ENCODE measurements at places on chromosomes 12 and 14.

DNA sequence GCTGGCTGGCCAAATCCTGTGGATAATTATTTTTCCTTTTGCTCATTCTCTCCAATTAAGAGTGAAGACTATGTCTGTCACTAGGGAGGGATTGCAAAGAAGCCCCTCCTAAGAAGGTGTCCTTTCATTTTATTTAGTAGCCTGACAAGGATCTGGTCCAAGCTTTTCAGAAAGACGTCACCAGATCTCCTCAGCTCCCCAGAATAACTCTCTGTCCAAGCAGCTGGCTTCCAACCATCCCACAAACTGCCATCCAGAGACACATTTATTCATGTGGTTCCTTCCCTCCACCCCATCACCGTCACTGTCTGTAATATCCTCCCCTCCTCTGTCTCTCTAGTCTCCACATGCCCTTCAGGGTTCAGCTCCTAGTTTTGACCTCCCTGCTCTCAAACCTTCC, 69.9 kb downstream of the PPM1H start:
- no peaks in the 10 kb centered on the region for H3K36me3 ChIP-seq
- no peaks in the 10 kb centered on the region for H3K4me1 ChIP-seq
- no peak for DNase-seq
- no peak overlapping the region for H3K27ac ChIP-seq

- H3K27me3 ChIP-seq = peaks cover 23% of the 10 kb centered on the region
- H3K36me3 ChIP-seq = no peaks in the 10 kb centered on the region
- no peak for DNase-seq
- H3K27ac ChIP-seq = no peak overlapping the region
These were observed 965 bp upstream of the NOS1 start for GRCh38 chr12:117362391-117362790.

DNA sequence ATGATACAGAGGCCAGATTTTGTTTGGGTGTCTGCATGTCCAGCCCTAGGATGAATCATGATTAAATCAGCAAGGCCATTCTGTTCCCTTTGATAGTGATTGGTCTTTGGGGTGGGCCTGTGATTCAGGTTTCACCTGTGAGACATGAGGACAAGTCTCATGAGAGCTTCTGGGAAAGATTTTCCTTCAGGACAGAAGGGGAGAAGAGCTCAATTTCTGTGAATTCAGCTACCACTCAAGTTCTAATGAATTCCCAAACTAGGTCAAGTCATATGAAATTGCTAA, 73.4 kb downstream of the ZNF664 start:
- no peaks in the 10 kb centered on the region for H3K4me1 ChIP-seq
- no peak for DNase-seq
- H3K4me3 ChIP-seq = no peak overlapping the region
- H3K27me3 ChIP-seq = no peaks in the 10 kb centered on the region
- no peaks in the 10 kb centered on the region for H3K36me3 ChIP-seq

GRCh38 chr12:85993746-85994145, 119.7 kb downstream of the NTS start:
- H3K27me3 ChIP-seq = no peaks in the 10 kb centered on the region
- no peak for DNase-seq
- H3K36me3 ChIP-seq = no peaks in the 10 kb centered on the region
- no peak overlapping the region for H3K27ac ChIP-seq
- no peak overlapping the region for H3K4me3 ChIP-seq

- DNase-seq = no peak
- peaks cover 15% of the 10 kb centered on the region for H3K36me3 ChIP-seq
These were observed 25.9 kb upstream of the POLR3B start for GRCh38 chr12:106331599-106331998.

GRCh38 chr12:32896432-32897280, at the start of gene PKP2:
PKP2 (minus strand) TSS chr12:32896777; CDS start chr12:32896731, 46 bp downstream.
- H3K27me3 ChIP-seq = no peaks in the 10 kb centered on the region
- no peak within 1 kb of the TSS for H3K27ac ChIP-seq
- peaks cover 36% of the 10 kb centered on the region for H3K4me1 ChIP-seq
- DNase-seq = no peak
- H3K36me3 ChIP-seq = no peaks in the 10 kb centered on the region
- peak within 1 kb of the TSS; percentile 55 for H3K4me3 ChIP-seq

DNA sequence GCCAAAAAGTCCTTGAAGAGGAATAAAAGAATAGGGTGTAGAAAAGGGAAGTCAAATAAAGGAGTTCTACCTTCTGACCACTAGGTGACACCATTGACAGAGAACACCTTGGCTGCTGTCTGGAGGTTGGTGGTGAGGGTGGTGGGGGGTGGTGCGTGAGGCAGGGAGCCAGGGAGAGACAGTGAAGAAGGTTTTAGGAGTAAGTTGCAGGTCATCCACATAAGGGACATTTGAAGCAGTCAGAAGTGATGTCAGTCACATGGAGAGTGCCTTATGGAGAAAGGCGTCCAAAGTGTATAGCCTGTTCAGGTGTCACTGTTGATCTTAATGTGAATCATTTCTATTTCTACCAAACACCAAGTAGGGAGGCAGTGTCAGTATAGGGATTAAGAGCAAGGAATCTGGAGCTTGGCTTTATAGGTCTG, 279.3 kb upstream of the DDHD1 start:
- no peaks in the 10 kb centered on the region for H3K36me3 ChIP-seq
- no peaks in the 10 kb centered on the region for H3K27me3 ChIP-seq
- no peak overlapping the region for H3K27ac ChIP-seq
- no peak for DNase-seq

DNA sequence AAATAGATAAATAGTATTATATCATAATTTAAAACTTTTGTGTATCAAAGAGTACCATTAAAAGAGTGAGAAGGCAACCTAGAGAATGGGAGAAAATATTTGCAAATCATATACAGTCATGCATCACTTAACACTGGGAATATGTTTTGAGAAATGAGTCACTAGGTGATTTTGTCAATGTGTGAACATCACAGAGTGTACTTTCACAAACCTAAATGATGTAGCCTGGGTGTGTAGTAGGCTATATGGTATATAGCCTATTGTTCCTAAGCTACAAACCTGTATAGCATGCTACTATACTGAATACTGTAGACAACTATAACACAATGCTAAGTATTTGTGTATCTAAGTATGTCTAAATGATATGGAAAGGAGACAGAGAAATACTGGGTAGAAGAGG, 48.0 kb upstream of the ARID2 start:
- H3K4me1 ChIP-seq = no peaks in the 10 kb centered on the region
- no peak for DNase-seq
- H3K4me3 ChIP-seq = no peak overlapping the region
- no peaks in the 10 kb centered on the region for H3K27me3 ChIP-seq

- DNase-seq = no peak
- no peak overlapping the region for H3K27ac ChIP-seq
- no peaks in the 10 kb centered on the region for H3K27me3 ChIP-seq
- no peaks in the 10 kb centered on the region for H3K4me1 ChIP-seq
- H3K36me3 ChIP-seq = no peaks in the 10 kb centered on the region
These were observed 33.4 kb downstream of the ANO4 start for GRCh38 chr12:100827901-100828520.

DNA sequence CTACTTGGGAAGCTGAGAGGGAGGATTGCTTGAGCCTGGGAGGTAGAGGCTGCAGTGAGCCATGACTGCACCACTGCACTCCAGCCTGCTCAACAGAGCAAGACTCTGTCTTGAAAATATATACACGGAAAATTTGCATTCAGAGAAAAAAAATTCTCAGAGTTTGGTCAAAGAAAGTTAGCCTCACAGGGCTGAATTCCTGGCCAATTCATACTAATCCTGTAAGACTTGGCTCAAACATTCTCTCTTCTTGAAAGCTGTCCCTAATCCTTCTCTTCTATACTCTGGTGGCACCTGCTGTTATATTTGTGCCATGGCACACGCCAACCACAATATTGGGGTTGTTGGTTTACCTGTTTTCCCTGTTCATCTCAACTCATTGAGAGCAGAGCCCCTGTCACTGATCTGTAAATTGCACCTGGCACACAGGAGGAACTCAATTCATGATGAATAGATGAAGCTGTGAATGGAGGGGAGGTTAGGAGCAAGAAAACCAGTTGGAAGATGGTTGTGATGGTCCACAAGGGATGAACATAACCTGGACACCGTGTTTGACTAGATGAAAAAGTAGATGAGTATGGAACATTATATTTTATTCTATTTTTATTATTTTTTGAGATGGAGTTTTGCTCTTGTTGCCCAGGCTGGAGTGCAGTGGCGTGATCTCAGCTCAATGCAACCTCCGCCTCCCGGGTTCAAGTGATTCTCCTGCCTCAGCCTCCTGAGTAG, 36.8 kb upstream of the SPTSSA start:
- no peak overlapping the region for H3K27ac ChIP-seq
- DNase-seq = peak; percentile 28
- no peaks in the 10 kb centered on the region for H3K36me3 ChIP-seq
- no peak overlapping the region for H3K4me3 ChIP-seq
- peaks cover 11% of the 10 kb centered on the region for H3K4me1 ChIP-seq

DNA sequence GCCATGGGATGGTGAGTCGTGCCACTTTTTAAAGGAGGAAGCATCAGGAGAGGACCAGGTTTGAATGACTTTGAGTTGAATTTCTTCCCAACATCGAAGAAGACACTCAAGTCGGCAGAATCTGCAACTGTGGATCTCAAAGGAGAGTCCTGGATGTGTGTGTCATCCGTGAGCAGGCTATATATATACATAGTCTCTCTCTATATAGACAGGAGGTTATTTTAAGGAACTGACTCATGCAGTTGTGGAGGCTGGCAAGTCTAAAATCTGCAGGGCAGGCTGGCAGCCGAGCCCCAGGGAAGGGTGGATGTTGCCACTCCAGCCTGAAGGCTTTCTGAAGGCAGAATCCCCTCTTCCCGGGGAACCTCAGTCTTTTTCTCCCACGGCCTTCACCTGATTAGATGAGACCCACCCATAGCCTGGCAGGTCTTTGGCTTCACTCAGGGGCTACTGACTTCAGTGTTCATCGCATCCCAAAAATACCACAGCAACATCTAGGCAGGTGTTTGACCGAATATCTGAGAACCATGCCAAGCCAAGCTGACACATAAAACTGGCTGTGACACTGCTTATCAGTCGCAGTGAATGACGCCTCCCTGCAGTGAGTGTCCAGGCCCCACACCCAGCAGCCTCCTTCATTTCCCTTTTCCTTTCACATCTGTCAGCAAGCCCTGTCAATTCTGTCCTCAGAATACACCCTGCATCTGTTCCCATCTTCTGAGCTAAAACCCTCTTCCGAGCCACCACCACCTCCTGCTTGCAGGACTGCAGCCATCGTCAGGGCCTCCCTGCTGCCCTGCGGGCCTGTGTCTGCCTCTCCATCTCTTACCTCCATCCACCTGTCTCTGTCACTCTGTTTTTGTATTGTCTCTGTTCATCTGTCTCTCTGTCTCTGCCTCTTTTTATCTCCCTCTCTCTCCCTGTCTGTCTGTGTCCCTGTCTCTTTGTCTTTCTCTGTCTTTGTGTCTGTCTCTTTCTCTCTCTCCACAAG, 54.0 kb downstream of the ZNF664 start:
- H3K36me3 ChIP-seq = no peaks in the 10 kb centered on the region
- H3K4me1 ChIP-seq = peaks cover 12% of the 10 kb centered on the region

- H3K36me3 ChIP-seq = no peaks in the 10 kb centered on the region
- H3K4me3 ChIP-seq = no peak overlapping the region
- no peak overlapping the region for H3K27ac ChIP-seq
- no peak for DNase-seq
These were observed 142.3 kb upstream of the TBX3 start for GRCh38 chr12:114826244-114826643.

DNA sequence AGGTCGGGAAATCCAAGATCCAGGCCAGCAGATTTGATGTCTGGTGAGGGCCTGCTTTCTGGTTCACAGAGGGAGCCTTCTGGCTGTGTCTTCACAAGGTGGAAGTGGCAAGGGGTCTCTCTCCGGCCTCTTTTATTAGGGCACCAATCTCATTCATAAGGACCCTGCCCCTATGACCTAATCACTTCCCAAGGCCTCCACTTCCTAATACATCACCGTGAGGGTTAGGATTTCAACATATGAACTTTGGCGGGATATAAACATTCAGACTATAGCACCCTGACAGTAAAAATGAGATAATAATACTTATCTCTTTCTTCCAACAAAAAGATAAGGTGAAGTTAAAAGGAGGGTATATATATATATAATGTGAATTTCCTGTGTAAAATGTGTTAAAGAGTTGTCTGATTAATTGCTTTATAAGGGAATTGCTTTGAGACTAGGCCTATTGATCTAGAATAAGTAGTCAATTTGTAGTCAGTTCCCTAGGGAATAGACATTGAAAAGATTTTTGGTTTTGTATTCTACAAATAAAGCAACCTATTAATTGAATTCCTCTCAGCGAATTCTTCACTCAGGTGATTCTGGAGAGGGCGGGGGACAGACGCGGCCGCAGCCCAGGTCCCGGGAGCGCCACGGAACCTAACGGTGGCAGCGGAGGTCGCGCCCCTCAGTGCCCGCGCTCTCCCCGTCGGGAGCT, 516 bp upstream of the LGALS3 start:
- no peaks in the 10 kb centered on the region for H3K27me3 ChIP-seq
- peak; percentile 55 for DNase-seq
- peak overlapping the region; percentile 48 for H3K27ac ChIP-seq
- H3K36me3 ChIP-seq = peaks cover 13% of the 10 kb centered on the region
- peak overlapping the region; percentile 22 for H3K4me3 ChIP-seq
- peaks cover 78% of the 10 kb centered on the region for H3K4me1 ChIP-seq

DNA sequence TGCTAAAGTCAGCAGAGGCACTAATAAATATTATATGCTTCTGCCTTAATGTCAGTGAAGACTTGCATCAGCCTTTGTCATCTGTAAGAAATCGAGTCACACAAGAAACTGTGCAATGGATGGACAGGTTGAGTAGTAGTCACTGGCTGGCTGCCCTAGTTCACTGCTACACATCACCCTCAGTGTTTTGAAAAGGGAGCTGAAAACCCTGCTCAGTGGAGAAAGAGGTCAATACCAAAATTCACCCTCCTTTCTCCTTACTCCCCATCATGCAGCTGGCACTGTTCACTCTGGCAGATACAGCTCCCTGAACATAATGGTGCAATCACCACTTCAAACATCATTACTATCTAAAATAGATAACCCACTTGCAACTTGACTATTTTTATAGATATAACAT, 6.6 kb downstream of the ANKS1B start:
- H3K27ac ChIP-seq = no peak overlapping the region
- H3K36me3 ChIP-seq = no peaks in the 10 kb centered on the region
- no peak overlapping the region for H3K4me3 ChIP-seq
- peaks cover 19% of the 10 kb centered on the region for H3K27me3 ChIP-seq
- DNase-seq = no peak

- H3K4me1 ChIP-seq = no peaks in the 10 kb centered on the region
- no peaks in the 10 kb centered on the region for H3K36me3 ChIP-seq
- no peak overlapping the region for H3K4me3 ChIP-seq
- H3K27ac ChIP-seq = no peak overlapping the region
- no peaks in the 10 kb centered on the region for H3K27me3 ChIP-seq
These were observed 73.8 kb downstream of the DRAM1 start for GRCh38 chr12:101951002-101951670.

DNA sequence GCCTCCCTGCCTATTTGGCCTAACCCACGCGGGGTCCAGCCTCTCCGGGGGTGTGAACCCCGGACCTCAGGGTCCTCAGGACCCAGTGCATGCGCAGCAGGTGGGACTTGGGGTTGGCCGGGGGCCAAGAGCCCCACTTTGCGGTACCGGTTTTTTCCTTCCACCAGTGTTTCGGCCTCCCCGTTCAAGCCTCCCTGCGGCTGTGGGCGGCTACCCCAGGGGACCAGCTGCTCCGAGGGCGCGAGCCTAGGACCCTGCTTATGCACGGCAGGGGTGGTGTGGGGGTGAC, 327.3 kb downstream of the ALG10 start:
- no peaks in the 10 kb centered on the region for H3K4me1 ChIP-seq
- H3K27ac ChIP-seq = no peak overlapping the region
- DNase-seq = no peak
- no peaks in the 10 kb centered on the region for H3K36me3 ChIP-seq
- no peak overlapping the region for H3K4me3 ChIP-seq

GRCh38 chr14:88825078-88825458, 617 bp downstream of the TTC8 start:
- H3K4me1 ChIP-seq = peaks cover 25% of the 10 kb centered on the region
- DNase-seq = no peak
- no peak overlapping the region for H3K27ac ChIP-seq
- peak overlapping the region; percentile 68 for H3K4me3 ChIP-seq
- no peaks in the 10 kb centered on the region for H3K27me3 ChIP-seq
